GM13977 (cell line): ENCODE measurements at places on chromosomes 7 and 10.

DNA sequence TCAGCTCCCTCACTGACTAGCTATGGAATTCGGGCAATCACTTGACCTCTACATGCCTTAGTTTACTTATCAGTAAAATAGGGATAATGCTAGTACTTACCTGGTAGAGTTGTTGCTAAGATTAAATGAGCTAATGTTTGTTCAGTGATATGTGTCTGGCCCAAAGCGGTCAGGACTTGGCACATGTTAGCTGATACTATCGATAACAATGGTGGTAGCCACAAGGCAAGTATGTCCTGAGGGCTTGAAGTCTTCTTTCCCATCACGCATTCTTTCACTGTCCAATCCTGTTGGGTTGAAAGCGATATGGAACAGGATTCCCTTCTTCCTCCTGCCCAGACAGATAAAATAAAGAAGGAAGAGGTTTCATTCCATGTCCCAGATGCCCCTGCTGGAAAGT, 25.5 kb upstream of the MXI1 start:
- DNase-seq = no peak

DNA sequence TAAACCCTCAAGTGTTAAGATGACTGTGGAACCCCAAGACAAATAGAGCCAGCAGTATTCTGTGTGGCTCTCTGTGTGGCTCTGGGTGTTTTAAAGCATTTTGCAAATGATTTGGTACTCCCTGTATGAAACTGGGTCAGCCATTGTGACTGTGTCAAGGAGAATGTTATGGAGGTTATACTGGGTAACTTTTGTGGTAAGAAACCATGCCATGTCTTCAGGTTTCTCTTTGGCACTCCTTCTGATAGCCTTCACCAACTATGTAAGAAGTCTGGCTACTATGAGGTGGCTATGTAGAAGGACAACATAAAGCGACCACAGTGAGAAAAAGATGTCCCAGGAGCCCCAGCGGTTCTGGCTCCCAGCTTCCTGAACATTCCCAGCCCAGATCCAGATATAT, 226.6 kb upstream of the RHOBTB1 start:
- DNase-seq = no peak

DNA sequence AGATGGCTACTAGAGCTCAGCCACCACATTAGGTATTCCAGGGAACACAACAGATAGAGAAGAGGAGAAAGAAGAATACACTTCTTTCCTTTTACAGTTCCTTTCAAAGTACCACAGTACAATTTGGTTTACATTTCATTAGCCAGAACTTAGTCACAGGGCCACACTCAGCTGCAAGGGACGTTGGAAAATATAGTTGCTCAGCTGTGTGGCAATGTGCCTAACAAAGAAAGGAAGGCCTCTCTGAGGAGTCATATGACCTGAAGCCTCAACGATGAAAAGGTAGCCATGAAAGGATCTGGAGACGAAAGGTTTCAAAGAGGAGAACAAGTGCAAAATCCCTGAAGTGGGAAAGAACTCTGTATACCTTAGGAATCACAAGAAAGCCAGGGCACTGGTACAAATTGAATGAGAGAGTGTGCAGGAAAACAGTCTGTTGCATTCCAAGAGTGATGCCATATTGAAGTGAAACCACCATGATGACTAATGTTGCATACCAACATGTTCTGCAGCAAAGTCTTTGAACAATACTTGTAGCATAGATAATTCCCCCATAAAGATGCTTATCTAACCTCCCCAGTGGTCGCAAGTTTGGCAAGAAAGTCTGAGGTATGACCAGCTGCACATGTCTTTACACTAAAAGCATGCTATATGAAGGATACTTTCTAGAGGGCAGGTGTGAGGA, 278.9 kb downstream of the HPSE2 start:
- DNase-seq = no peak

- DNase-seq = no peak
These were observed 105.7 kb downstream of the CCNY start for GRCh38 chr10:35442028-35442427.

- no peak for DNase-seq
These were observed 14.9 kb upstream of the PON3 start for GRCh38 chr7:95411036-95411435.

DNA sequence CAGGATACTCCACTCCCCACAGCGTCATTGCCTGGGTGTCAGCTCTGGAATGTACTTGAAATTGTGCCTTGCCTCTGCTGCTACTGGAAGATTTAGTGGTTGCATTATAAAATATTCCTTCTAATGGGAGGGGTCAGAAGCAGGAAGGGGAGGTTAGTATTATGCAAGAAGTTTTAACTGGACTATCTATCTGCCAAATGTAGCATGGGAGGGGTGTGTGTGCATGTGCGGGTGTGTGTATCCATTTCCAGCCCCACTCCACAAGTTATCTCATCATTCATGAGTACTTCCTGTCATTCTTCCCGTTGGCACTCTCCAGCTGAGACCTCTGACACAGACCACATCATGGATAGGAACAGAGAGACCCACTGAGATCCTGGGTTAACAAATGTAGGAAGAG, 13.4 kb downstream of the MBL2 start:
- DNase-seq = no peak

GRCh38 chr7:127541548-127541947, 43.8 kb downstream of the GCC1 start:
- DNase-seq = no peak

- DNase-seq = no peak
These were observed 47.9 kb downstream of the WAC start for GRCh38 chr10:28580825-28581224.

GRCh38 chr10:26528715-26529393, 90.7 kb downstream of the APBB1IP start:
- DNase-seq = peak; percentile 22

GRCh38 chr10:86706401-86706841, 38.1 kb downstream of the LDB3 start:
- DNase-seq = no peak

DNA sequence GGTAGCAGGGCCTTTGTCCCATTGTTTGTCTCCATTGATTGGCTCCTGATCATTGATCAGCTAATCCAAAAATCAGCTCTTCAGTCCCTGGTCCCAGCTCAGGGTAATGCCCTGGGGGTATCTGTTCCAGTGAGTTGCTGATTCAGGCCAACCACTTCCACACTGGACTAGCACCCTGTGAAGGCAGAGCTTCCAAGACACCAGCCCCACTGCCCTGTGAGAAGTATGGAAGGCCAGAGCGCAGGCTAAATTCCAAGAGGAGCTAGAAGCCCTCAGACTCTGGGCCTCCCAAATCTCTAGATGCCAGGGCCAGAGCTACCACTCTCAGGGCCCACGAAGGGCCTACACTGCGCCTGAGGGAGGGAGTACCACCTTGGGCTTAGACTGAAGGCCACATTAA, 10.4 kb downstream of the TMEM72 start:
- DNase-seq = no peak

DNA sequence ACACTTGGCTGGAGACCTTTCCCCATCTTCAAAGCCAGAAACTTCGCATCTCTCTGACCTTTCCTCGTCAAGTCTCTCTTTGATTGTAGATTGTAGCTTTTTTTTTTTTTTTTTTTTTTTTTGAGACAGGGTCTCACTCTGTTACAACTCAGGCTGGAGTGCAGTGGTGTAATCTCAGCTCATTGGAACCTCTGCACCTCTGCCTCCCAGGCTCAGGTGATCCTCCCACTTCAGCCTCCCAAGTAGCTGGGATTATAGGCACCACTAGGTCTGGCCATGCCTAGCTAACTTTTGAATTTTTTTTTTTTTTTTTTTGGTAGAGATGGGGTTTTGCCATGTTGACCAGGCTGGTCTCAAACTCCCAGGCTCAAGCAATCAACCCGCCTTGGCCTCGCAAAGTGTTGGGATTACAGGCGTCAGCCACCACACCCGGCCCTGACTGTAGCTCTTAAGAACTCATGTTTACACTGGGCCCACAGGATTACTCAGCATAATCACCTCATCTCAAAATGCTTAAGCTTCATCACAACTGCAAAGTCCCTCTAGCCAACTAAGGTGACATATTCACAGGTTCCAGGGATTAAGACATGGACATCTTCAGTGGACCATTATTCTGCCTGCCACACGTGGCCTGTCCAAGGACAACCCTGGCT, 11.7 kb downstream of the POLL start:
- DNase-seq = no peak

GRCh38 chr10:93790439-93790838, 32.7 kb downstream of the LGI1 start:
- DNase-seq = no peak

DNA sequence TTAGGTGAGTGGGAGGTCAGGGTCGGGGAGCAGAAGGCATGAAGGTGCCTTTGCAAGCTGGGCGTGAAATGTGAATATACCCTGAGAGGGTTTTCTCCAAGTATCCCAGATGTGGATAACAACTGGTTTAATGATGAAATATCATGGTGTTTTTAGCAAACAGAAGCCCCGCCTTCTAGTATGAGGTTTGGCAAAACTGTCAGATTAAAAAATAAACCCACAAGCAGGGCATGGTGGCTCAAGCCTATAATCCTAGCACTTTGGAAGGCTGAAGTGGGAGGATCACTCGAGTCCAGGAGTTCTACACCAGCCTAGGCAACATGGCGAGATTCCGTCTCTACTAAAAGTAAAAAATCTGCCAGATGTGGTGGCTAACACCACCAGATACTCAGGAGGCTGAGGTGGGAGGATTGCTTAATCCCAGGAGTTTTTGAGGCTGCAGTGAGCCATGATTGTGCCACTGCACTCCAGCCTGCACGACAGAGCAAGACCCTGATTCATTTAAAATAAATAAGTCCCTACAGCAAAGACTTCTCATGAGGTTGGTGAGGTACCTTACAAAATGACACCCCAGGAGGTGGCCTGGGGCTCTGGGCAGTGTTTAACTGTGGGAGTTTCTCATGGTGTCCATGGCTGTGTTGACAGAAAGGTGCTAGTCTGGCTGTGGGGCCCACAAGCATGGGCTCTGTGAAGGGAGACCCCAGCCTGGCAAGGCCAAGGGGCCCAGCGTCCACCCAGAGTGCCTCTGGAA, 6.7 kb upstream of the PWWP2B start:
- DNase-seq = no peak

DNA sequence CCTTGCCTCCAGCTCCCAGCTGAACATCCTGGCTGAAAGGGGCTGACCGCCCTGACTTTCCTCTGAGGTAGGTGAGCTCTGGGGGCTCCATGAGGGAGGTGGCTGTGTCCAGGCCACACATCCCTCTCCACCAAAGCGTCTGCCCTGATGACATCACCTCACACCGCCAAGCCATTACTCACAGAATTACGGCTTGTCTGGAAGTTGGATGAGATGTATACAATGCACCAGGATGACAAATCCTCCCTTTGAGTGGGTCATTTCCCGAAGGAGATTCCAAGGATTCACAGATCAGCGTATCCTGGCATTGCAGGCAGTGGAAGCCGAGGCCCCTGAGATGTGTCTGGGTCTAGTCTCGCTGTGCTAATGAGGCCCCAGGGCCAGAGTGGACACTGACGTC, 15.1 kb upstream of the RET start:
- no peak for DNase-seq

GRCh38 chr7:135757719-135758411, 9.3 kb upstream of the FAM180A start:
- DNase-seq = no peak

GRCh38 chr10:123835575-123835974, 56.0 kb downstream of the CPXM2 start:
- peak; percentile 65 for DNase-seq

- no peak for DNase-seq
These were observed 4.5 kb downstream of the FGF8 start for GRCh38 chr10:101771380-101771779.

GRCh38 chr10:110016039-110016438, 8.3 kb downstream of the ADD3 start:
- no peak for DNase-seq

DNA sequence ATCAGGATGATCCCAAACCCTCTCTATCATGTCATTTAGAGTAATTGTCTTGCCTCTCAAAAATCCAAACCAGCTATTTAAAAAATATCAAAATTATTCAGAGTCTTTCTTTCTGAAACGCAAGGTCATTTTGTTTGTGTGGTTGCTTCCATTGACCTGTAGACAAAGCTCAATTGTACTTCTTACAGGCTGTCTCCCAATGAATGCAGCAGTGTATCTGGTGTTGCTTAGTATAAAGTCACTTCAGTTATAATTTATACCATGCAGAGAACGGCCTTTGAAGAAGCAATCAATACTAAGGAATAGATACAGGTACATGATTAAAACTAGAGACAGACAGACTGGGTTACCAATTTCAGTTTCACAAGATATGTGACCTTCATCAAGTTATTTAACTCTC, 80.9 kb downstream of the DOCK4 start:
- DNase-seq = no peak

- no peak for DNase-seq
These were observed 9.0 kb downstream of the RPEL1 start for GRCh38 chr10:103254538-103255325.

DNA sequence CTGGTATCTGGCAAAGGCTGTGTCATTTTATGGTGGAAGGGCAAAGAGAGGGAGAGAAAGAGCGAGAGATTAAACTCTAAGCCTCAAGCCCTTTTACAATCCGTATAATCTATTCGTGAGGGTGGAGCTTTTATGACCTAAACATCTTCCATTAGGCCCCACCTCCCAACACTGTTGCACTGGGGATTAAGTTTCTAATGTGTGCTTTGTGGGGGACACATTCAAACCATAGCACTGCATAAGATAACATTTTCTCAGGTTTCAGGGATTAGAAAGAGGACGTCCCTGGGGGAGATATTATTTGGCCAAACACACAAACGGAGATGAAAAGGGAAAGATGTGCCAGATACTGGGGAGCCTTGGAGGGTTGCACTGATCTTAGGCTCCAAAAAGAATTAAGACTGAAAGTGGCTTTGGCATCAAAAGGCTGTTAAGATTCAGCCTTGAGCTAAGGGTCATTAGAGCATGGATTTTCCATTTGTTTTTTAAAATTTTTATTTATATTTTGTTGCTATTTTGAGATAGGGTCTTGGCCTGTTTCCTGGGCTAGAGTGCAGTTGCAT, 19.0 kb downstream of the COL26A1 start:
- DNase-seq = no peak

DNA sequence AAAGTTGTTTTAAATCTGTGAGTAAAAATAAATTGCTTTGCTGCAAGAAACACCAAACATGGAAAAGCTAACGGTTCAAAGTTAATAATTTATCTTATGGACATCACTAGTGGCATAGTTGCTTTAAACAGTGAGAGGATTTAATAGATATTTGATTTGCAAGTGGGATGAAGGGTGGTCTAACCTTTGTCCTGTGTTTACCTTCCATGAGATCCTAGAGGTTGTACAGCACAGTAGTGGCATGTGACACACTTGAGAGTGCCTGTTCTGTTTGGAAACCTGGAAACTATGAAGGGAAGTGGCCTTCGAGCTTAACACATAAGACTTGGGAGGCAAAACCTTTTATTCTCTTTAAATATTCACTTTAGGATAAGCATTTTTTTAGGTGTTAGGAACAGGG, 16.0 kb downstream of the EGFR start:
- DNase-seq = no peak

GRCh38 chr7:120951826-120952225, 1.2 kb downstream of the ING3 start:
- no peak for DNase-seq

GRCh38 chr10:43863859-43864591, 215.3 kb upstream of the ZNF32 start:
- DNase-seq = no peak

- no peak for DNase-seq
These were observed 23.0 kb upstream of the PCBD1 start for GRCh38 chr10:70911386-70911785.

GRCh38 chr10:91545384-91545783, 87.5 kb downstream of the PPP1R3C start:
- no peak for DNase-seq

GRCh38 chr7:102077081-102077480, 209.6 kb upstream of the SH2B2 start:
- no peak for DNase-seq

- DNase-seq = no peak
These were observed 382.3 kb downstream of the DNAJB6 start for GRCh38 chr7:157719008-157719682.
